Diencephalon (tissue), 1 donor: ENCODE measurements at places on chromosomes 4 and X. TPM values are rescaled to one million over a fixed set of nuclear protein-coding genes. Genes with fewer than 3 reads are reported as not detected.

AKAP14 gene
- 5.1 TPM for total RNA-seq

LANCL3 gene
- total RNA-seq: 7.8 TPM

FAM149A gene
- total RNA-seq: 36.4 TPM

SATL1 gene
- total RNA-seq: 2.5 TPM

GBA3 gene
- 0.23 TPM for total RNA-seq

NPNT gene
- total RNA-seq: 31.6 TPM

ZNF711 gene
- 87.4 TPM for total RNA-seq

PRKX gene
- total RNA-seq: 14.1 TPM

KLF8 gene
- 21.0 TPM for total RNA-seq

ERAS gene
- total RNA-seq: 0.92 TPM

INTS6L gene
- 20.5 TPM for total RNA-seq

ABLIM2 gene
- total RNA-seq: 30.0 TPM

NDNF gene
- 11.8 TPM for total RNA-seq

OPRPN gene
- total RNA-seq: not detected

TCEAL8 gene
- total RNA-seq: 106 TPM

TKTL1 gene
- total RNA-seq: 0.69 TPM

MAGEA6 gene
- not detected for total RNA-seq

TLR10 gene
- 4.2 TPM for total RNA-seq

CSAG1 gene
- not detected for total RNA-seq

GSPT2 gene
- total RNA-seq: 27.9 TPM

PAGE2 gene
- not detected for total RNA-seq

CCNI gene
- total RNA-seq: 444 TPM

PCDH7 gene
- 128 TPM for total RNA-seq

ATOH1 gene
- not detected for total RNA-seq

NKX6-1 gene
- 1.4 TPM for total RNA-seq

TMPRSS11B gene
- total RNA-seq: not detected

RHOH gene
- 0.46 TPM for total RNA-seq

PTCHD1 gene
- 11.5 TPM for total RNA-seq

P2RY8 gene
- total RNA-seq: under 0.01 TPM

ASB12 gene
- total RNA-seq: 0.46 TPM

CCDC110 gene
- total RNA-seq: 5.5 TPM

DDX60 gene
- 5.3 TPM for total RNA-seq

UCP1 gene
- total RNA-seq: 0.23 TPM

CLDN2 gene
- total RNA-seq: 0.69 TPM

PASD1 gene
- not detected for total RNA-seq

IL2 gene
- total RNA-seq: not detected

NCAPG gene
- total RNA-seq: 12.2 TPM

CXXC4 gene
- 68.0 TPM for total RNA-seq

FAAH2 gene
- total RNA-seq: 6.2 TPM

BTK gene
- 2.1 TPM for total RNA-seq
